ENCODE measurements at places on chromosomes 4 and X. TPM values are rescaled to one million over a fixed set of nuclear protein-coding genes. Genes with fewer than 3 reads are reported as not detected.

- DNase-seq = no peak
Measured at GRCh38 chr4:5857199-5857598, 35.7 kb downstream of the CRMP1 start.

- peak; percentile 41 for DNase-seq
Measured at GRCh38 chr4:4871573-4872313, 12.3 kb downstream of the MSX1 start.

SPARCL1 gene
- not detected for total RNA-seq

DNA sequence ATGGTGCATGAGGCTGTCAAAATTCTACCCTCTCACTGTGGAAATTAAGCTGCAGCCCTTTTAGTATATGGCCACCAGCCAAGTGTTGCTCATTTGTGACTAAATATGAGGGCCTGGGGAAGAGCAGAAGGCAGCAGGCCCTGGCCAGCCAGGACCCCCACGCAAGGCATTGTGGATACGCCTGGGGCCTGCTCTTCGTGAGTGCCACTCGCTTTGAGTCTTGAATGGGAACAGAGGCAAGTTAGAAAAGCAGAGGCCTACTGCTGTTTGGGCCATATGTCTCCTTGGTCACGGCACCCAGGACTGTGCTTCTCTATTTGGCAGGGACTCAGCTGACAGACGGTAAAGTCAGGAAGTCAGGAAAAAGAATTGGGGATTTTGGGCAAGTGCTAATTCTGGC lies 10.9 kb downstream of the RTL5 start:
- no peak for DNase-seq

GRCh38 chr4:34417160-34417559 lies 1827.2 kb downstream of the ARAP2 start:
- DNase-seq = no peak

DNA sequence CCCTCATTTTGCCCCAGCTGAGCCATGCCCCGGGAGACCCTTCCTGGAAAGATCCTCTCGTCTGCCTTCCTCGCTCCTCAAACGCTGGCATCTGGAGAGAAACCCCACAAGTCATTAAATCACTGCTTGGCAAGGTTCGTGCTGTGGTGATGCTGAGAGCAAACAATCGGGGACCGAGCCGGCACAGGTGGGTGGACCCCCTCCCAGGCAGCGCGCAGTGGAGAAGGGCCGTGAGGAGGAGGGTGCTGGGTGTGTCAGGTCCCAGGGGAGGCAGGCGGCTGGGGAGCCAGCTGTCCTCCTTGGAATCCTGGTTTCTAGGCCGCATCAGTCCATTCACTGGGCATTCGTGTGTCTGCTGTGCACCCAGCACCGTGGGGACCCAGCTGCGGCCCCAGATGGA lies 64.9 kb upstream of the PSAPL1 start:
- DNase-seq = no peak

- no peak for DNase-seq
Measured at GRCh38 chrX:53587795-53588420, 98.6 kb downstream of the HUWE1 start.

RNF175 gene
- 34.6 TPM for total RNA-seq

- DNase-seq = no peak
Measured at GRCh38 chr4:106165351-106166010, 150.5 kb downstream of the TBCK start.

REELD1 gene
- 0.06 TPM for total RNA-seq

DNA sequence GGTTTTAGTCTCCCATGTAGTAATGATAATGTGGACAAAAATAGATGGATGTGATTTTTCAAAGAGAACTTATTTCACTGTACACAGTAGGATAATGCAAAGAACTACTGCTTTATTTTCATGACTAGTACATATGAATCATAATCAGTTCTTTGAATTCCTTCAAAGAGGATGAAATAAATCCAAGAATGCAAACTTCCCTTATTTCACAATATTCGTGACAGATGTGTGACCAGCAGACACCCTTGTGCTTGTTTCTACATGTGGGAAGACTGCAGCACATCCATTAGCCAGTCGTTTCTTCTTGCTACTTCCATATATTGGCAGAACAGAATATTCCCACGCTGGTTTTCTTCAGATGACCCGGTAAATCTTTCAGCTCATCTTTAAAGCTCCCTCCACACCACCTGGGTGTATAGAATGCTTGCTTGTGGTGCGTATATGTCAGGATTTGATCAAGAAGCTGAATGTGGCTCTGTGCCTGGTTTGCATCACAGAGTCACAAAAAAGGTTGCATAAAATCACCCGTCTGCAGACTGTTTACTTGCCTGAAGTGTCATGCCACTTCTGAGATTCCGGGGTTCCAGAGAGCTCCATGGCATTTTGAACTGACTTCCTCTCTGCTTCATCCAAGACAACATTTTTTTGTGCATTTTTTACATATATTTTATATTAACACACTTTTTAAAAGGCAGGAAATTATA lies 47.7 kb upstream of the FAT4 start:
- no peak for DNase-seq

- DNase-seq = peak; percentile 92
Measured at GRCh38 chrX:51332188-51332942, at the start of gene NUDT10. TSS of gene NUDT10 (plus strand) at chrX:51332822. CDS start at chrX:51332966, 144 bp downstream.

GLOD5 gene
- not detected for total RNA-seq

DNA sequence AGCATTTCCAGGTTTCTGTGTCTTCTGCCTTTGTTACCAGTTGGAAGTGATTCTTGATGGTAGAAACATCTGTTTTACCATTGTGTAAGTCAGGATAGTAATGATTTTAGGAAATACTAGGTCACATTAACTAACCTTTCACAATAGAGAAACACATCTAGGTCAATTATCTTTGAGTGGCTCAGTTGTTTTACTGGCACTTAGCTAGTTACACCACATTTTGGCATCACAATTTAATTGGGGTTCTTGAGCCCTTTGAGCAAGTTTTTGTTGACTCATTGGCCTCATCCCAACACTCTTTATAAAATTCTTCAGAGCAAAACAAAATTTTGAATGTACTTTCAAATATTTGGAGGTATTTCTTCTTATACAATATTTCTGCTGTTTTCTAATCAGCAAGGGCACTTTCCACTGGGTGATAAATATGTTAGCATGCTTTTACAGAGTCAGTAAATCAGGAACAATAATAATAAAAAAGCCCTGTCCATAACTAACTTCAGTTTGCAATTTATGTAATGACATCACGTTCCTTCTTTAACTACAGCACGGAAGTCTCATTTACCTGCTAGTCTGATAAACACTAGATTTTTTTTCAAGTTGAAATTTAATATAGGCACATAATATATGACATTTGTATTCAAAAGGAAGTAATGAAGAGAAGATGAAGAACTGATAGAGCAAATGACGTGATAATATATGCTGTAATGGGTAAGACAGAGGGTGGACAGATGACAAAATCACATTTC lies 64.8 kb upstream of the GK2 start:
- DNase-seq = no peak

DUSP21 gene
- not detected for total RNA-seq

GRCh38 chr4:80500613-80501012 lies 165.1 kb downstream of the CFAP299 start:
- no peak for DNase-seq

DNA sequence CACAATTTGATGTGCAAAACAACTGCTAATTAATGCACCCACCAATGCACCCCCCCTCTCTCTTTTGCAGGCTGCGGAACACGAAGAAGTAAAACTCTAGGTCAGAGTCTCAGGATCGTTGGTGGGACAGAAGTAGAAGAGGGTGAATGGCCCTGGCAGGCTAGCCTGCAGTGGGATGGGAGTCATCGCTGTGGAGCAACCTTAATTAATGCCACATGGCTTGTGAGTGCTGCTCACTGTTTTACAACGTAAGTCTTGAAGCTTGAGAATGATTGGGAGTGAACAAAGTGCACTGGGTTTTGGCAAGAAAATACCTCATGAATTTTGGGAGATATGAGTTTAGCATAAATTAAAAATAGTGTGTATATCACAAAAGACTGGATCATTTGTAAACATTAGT lies 28.9 kb downstream of the TMPRSS11E start:
- no peak for DNase-seq

DNA sequence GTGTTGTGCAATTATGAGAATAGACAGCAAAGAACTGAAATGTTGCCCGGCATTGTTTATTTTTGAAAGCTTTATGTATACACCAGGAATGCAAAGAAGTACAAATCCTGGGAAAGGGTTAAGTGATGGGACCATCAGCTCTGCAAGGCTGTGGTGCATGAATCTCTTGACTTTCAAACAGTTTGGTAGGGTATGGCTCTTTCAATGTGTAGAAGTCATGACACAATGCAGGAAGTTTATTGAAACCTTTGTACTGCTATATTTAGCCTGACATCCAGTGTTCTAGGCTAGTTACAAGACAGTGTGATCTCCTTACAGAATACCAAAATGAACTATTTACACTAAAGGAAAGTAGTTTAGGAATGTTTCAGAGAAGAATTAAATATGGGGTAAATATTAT lies 206.8 kb upstream of the HAND2 start:
- DNase-seq = no peak

DNA sequence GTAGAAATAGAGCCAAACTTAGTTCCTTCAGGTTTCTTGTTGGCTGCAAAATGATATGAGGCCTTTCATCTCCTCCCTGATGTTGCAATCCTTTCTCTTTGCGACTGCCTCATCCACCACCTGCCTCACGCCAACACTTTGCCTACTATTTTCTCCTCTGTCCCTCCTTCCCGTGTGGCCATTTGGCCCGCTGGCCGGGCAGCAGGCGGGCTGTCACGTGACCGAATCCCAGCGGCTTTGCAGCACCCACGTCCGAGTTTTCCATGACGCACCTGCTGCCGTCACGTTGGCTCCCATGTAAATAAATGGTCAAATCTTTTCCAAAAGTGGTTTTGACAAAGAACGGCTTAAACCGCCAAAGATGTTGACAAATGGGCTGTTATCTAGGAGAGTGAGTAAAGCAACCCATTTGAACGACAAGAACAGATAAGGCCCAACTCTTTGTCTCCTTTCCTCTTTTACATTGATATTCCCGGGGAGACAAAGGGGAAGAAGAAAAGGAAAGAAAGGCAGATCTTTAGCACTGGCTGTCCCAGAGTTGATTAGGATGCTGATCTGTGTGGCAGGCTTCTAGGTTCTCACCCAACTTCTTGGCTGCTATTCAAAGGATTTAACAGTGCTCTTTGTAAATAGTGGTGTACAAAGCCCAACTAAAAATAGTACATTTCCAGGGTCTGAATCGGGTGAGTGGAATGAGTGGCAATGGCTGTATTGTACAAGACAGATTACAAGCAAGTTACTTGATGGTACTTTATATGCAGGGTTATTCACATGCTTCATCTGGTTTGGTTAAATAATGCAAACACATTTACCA lies 174.2 kb upstream of the JADE1 start:
- peak; percentile 46 for DNase-seq

GRCh38 chr4:169557061-169557636 lies 55.2 kb downstream of the NEK1 start:
- DNase-seq = no peak

DNA sequence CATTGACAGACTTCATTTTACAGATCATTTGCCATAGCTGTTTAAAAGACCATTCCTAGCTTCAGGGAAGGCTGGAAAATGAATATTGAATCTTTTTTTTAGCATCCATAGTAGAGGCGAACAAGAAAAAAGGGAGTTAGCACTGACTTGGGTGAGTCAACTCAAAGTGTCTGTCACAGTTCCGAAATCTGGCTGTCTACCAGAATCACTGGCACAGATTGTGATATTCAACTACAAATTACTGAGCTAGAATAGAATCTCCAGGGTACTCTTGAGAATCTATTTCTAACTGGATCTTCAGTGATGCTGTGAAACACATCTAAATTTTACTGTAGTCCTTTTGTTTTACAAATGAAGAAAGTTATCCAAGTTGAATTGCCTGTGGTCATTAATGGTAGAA lies 31.5 kb downstream of the SEC24B start:
- no peak for DNase-seq

TRIM60 gene
- total RNA-seq = not detected

ABCG2 gene
- total RNA-seq = 0.62 TPM

DNA sequence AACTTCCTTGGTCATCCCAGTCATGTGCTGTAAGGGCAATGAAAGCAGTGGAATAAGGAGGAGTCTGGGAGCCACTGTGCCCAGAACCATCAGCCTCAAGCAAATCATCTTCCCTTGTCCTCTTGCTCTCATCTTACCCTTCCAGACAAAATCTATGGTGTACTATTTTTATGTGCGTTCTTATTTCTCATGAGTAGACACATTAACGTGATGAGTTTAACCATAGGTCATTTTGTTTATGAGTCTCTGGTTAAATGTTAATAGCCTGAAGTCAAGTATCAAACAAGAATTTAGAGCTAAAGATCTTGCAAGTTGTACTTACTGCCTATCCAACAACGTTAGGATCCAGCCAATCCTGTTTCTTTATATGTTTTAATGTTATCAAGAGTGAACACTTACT lies 495.3 kb downstream of the SPRY1 start:
- no peak for DNase-seq

IL3RA gene
- not detected for total RNA-seq

DNA sequence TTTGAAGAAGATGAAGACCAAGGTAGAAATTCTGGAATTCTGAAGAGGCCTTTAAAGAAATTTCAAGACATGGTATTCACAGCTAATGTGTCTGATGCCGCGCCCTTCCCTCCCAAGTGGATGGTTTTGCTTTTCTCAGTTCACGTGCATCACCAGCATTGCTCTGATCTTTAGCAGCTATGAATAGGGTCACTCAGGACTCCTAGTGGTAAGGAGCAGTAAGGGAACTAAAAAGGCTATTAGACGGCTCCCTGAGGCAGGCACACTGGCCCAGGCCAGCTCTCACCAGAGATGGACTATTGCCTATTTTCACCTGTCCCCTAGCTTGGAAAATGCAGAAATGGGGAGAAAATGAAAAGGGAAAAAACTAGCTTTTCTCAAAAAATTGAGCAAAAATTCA lies 447.5 kb upstream of the RASGEF1B start:
- DNase-seq = peak; percentile 53
